ENCODE measurements at places on chromosomes 16 and 17.

GRCh38 chr17:1467898-1468492 lies 12.0 kb upstream of the CRK start:
- DNase-seq = no peak

GRCh38 chr17:16989230-16989952 lies 17.5 kb upstream of the TNFRSF13B start:
- DNase-seq = no peak

- DNase-seq = peak; percentile 44
Measured at GRCh38 chr17:41329279-41329948, 13.9 kb upstream of the KRTAP17-1 start.

- peak; percentile 48 for DNase-seq
Measured at GRCh38 chr16:82082543-82083244, 47.6 kb downstream of the HSD17B2 start.

DNA sequence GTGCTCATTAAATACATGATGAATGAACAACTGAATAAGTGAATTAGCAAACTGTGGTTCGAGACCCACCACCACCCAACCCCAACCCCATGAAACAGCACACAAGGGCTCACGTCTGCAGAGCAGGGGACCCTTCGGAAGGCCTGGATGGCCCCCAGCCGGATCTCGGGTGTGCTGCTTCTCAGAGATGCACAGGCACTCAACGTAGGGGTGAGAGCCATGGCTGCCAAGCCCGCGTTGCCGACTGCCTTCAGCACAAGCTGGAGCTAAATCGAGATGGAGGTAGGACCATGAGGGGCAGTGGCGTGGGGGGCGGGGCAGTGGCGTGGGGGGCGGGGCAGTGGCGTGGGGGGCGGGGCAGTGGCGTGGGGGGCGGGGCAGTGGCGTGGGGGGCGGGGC lies 93.2 kb downstream of the LITAF start:
- no peak for DNase-seq

GRCh38 chr17:58755577-58756245 lies at the start of gene PPM1E:
TSS of gene PPM1E (plus strand) at chr17:58755854.
- peak; percentile 62 for DNase-seq

DNA sequence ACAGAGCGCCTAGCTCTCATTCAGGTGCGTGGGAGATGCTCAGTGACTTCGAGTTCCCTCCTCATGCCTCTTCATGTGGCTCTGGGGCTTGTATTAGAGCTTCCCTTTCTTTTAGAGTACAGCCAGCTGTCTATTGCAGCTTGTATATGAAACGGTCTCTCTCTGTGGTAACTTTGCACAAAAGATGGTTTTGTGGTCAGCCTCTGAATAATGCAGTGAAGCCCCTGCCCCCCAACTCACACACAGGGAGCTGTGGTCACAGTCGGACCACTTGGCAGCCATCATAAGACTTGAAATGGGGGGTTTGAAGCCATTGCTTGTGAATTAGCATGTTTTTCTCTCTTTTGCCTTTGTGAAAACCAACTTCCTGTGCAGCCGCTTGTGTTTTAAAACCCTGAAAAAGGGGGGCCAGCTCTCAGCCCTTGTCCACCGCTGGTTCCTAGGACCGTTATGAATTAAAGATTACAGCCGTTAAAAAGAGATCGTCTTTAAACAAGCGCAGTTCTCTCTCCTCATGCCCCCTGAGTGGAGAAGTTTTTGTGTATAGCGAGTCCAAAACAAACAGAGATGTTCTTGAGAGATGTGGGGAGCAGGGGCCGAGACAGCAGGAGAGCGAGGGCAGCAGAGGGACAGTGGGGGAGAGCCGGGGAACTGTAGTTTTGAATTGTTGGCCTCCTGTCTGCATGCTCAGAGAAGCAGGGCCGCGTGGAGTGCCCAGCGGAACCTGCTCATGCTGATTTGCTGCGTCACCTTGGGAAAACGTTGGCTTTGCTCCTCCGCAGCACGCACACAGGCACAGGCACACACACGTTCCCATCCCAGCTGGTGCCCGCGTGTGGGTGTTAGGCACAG lies 199.0 kb downstream of the MSI2 start:
- peak; percentile 87 for DNase-seq

- no peak for DNase-seq
Measured at GRCh38 chr16:85286951-85287814, 174.9 kb upstream of the CIBAR2 start.

GRCh38 chr17:17568772-17569195 lies 22.7 kb downstream of the PEMT start:
- DNase-seq = peak; percentile 74

GRCh38 chr17:29032013-29032856 lies 10.7 kb upstream of the PIPOX start:
- no peak for DNase-seq

DNA sequence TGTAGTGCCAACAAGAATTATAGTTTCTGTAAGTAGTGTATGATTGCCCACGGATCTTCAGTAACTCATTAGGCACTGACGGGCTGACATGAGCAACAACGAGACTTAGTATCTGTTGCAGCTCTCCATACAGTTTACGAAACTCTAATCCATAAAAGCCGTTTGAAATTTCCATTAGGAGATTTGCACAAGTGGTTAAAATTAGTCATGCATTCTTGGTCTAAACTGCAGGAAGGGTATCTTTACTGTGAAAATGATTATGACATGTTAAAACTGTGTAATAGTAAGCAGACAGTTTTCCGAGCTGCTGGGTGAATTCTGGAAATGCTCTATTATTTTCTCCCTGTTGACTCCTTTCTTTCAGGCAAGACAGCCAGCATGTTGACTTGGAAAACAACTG lies 605.0 kb downstream of the WWOX start:
- no peak for DNase-seq

GRCh38 chr16:67349172-67349571 lies 22.6 kb downstream of the LRRC36 start:
- DNase-seq = no peak

DNA sequence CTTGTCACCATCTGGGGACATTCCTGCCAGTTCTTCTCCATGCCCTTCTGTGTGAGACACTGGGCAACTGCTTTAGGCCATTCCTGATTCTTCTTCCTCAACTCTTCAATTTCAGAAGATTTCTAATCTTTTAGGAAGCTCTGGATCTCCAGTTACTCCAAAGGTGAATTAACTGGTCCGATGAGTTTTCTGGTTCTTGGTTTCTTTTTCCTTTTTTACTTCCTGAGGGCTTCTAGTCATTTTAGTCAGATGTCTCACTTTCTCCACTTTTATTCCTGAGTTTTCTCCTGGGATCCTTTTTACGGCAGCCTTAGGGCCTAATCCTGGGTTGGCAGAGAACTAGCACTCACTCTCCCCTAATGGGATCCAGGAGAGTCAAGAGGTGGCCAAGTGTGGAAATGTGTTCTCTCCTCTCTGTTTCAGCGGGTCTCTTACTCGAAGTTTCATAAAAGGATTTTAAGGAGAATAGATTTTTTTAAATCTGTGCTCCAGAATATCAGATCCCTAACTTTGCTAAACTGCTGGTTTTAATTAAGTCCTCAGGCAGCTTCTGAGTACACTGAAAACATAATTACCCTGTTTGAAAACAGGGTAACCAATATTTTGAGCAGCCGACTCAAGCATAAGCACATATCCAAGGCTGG lies 107.6 kb downstream of the RMI2 start:
- no peak for DNase-seq

- DNase-seq = no peak
Measured at GRCh38 chr17:19387921-19388521, 1.0 kb upstream of the MFAP4 start.

GRCh38 chr16:49332589-49333258 lies 40.9 kb upstream of the C16orf78 start:
- DNase-seq = no peak

- no peak for DNase-seq
Measured at GRCh38 chr16:75821117-75821516, 94.8 kb upstream of the CPHXL start.

GRCh38 chr17:61459939-61460718 lies 7.9 kb downstream of the TBX4 start:
- DNase-seq = no peak

DNA sequence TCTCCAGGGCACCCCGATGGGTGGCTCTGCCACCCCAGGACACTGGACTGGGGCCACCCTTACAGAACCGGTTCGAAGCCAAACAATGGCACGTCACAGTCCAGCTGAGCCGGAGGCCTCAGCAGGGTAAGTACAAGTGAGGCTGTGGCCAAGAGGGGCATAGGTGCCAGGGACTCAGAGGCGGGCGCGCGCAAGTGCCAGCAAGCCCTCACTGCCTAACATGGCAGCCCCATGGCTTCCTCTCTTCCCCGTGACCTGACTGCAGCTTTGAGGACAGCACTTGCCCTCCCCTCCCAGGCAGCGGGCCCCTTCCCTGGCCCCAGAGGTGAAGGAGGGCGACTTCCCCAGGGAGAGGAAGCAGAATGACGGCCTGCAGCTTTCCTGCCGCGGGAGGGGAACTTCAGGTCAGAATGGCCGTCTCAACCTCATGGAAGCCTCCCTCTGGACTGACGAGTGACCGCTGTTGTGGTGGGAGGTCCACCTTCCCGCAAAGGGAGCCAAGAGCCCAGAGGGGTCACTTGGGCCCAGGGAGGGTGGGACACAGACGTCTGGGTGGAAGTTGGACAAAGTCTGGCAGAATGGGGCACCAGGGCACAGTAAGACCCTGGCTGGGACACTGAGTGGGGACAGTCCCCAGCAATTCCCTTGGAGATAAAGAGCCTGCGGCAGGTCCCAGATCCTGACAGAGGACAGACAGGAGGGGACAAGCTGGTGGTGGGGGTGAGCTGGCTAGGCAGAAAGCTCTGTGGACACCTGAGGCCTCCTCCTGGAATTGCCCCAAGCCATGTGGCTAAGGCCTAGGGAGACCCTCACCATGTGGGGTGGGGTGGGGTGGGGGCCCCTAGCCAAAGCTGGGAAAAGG lies 52.1 kb upstream of the TOB1 start:
- DNase-seq = no peak

GRCh38 chr17:77527836-77528505 lies 387.2 kb downstream of the SEC14L1 start:
- no peak for DNase-seq

- DNase-seq = no peak
Measured at GRCh38 chr17:39062846-39063680, 88.4 kb downstream of the PLXDC1 start.

DNA sequence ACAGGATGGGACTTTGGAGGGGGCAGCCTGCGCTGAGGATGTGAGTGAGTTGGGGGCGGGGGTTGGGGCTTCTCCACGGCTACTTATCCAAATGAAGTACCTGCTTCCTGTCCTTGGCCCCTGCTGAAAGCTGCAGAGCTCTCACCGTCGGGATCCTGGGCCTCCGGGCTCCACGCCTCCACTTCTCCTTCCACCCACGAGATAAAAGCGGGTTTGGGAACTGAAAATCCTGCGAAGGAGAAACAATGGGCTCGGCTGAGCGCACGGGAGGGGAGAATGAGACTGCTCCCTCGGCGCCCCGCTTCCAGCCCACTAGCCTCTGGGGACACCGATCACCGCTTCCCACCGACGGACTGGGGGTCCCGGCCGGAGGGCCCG lies 486 bp downstream of the ZNF785 start:
- DNase-seq = no peak

DNA sequence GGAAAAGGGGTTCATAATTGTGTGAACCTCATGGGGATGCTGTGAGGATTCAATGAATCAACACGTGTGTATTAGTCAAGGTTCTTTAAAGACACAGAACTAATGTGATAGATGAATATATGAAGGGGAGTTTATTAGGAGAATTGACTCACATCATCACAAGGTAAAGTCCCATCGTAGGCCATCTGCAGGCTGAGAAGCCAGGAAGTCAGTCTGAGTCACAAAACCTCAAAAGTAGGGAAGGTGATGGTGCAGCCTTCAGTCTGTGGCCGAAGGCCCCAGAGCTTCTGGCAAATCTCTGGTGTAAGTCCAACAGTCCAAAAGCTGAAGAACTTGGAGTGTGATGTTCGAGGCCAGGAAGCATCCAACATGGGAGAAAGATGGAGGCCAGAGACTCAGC lies 413.4 kb downstream of the CDH13 start:
- no peak for DNase-seq

DNA sequence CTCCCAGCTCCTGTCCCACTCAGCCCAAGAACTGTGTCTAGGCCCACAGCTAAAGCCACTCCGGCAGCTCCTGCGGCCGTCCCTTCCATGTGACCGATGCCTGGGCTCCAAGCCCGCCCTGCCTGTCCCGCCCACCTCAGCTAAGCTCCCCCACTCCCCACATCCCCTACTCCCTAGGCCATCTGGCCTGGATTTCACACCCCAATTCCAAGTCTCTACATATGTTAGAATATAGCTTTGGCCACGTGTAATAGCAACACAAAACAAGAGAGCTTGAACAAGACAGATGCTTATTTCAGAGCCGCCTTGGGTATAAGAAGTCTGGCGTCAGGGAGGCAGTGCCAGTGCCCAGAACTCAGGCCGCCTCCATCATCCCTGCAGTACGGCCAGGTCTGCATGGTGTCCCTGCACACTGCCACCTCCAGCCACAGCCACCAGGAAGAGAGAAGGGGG lies 30.0 kb upstream of the USP22 start:
- DNase-seq = no peak

- peak; percentile 87 for DNase-seq
Measured at GRCh38 chr17:36722121-36722902, 120.9 kb downstream of the MRM1 start.

DNA sequence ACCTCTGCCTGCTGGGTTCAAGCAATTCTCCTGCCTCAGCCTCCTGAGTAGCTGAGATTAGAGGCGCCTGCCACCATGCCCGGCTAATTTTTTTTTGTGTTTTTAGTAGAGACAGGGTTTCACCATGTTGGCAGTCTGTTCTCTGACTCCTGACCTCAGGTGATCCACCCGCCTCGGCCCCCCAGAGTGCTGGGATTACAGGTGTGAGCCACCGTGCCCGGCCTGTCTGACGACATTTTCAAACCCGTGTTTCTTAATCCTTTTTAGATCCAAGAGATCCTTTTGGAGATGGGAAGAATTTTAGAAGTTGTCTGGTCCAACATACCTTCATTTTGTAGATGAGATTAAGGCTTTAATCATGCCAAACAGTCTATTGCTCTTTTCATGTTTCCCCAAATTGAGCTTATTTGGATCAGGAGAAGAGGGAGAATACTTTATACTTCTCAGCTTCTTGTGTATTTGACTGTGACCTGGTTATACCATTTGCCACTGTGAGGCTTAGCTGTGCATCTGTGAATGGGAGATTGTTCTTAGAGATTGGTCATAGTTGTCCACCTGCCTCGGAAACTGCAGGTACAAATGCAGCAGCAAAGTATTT lies 25.8 kb downstream of the USP10 start:
- no peak for DNase-seq

- no peak for DNase-seq
Measured at GRCh38 chr16:29726845-29727377, 18.9 kb downstream of the C16orf54 start.
